Left renal pelvis (tissue), 4 donors: ENCODE measurements at places on chromosomes 11 and 22.

- DNase-seq: no peak
These were observed 73.8 kb upstream of the OPCML start for GRCh38 chr11:133606124-133606523.

GRCh38 chr11:70250876-70251658 lies 19.4 kb upstream of the PPFIA1 start:
- no peak for DNase-seq

GRCh38 chr11:107592813-107593212 lies 1.9 kb downstream of the ELMOD1 start:
- DNase-seq: no peak

- DNase-seq: no peak
These were observed 16.9 kb downstream of the GGTLC2 start for GRCh38 chr22:22661275-22661674.

GRCh38 chr11:130095326-130095725 lies 25.6 kb downstream of the APLP2 start:
- DNase-seq: no peak

DNA sequence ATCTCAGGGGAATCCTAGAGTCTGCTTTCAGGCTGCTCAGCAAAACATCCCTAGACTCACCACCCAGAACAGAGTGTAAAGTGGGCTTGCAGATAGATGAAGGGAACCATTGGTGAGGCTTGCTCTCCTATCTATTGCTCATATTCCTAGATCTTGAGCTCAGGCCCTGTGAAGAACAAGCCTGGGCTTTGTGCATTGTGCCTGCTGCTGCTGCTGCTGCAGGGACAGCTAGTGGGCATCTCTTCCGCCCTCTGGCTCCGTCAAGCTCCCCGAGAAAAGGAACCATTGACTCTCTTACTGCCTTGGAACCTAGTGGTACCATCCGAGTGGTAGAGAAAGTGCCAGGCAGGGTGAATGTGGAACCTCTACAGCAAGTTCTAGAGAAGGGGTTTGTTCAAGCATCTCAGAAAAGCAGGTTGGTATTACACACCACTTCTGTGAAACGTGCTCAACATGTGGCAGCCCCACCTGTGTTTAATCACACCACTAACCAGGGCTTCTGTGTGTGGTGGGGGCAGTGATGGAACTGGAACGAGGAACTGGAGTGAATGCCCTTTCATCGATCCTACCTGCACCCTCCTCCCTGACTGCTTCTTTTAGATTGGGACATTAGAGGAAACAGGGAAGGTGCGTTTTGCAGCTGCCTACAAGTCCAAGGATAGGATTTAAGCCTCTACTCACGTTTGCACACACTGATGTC lies 4.4 kb downstream of the BACE1-AS start:
- DNase-seq: no peak

- no peak for DNase-seq
These were observed 50.8 kb upstream of the SLC36A4 start for GRCh38 chr11:93248602-93249001.

DNA sequence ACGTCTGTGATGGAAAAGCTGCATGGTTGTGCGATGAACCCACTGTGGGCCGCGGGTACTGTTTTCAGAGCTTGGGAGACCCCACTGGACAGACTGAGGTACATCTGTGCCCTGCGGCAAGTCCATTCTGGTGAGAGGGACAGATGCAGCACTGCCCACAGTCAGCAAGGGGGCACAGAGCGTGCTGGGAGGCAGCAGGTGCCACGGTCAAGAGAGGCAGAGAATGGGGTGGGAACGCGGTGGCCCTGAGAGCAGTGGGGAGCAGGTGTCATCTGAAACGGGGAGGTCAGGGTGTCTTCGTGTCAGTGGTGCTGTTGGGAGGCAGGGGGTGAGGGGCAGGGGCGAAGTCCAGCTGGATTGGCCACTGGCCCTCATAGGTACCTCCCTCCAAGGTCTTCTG lies 32.0 kb downstream of the TBC1D22A start:
- DNase-seq: no peak

DNA sequence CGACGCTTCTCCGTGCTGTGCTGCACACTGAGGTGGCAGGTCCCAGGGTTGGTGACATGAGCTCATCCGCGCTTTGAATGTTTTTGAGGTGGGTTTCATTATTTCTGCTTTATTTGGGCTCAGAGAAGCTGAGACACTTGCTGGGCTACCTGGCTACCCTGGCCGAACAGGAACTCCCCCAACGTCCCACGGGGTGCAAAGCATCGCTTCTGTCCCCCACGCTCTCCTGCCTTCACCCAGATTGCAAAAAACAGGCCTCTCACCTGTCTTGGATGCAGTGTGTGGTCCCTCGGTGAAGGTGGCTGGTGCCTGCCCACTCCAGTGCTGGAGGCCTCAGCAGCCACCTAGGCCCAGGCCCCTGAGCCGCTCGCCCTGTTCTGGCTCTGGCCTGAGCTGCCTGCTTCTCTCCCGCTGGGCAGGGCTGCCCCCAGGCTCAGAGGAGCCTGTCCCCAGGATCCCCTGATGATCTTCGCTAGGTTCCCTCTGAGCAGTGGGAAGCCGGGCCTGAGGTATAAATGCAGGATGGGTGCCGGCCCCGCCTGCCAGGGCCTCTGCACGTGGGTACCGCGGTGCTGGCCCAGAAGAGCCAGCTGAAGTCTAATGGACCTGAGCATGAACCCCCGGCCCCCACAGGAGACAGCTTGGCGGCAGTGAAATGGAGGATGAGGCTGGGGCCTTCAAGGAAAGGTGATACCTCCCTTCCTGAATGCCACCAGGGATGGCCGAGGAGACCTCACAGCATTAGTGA lies 15.8 kb upstream of the MRGPRD start:
- DNase-seq: no peak

DNA sequence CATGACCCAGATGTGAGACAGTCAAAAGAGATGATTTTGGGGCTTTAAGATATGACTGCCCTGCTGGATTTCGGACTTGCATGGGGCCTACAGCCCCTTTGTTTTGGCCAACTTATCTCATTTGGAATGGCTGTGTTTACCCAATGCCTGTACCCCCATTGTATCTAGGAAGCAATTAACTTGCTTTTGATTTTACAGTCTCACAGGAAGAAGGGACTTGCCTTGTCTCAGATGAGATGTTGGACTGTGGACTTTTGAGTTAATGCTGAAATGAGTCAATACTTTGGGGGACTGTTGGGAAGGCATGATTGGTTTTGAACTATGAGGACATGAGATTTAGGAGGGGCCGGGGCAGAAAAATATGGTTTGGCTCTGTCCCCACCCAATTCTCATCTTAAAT lies 88.4 kb downstream of the RSF1 start:
- DNase-seq: no peak

DNA sequence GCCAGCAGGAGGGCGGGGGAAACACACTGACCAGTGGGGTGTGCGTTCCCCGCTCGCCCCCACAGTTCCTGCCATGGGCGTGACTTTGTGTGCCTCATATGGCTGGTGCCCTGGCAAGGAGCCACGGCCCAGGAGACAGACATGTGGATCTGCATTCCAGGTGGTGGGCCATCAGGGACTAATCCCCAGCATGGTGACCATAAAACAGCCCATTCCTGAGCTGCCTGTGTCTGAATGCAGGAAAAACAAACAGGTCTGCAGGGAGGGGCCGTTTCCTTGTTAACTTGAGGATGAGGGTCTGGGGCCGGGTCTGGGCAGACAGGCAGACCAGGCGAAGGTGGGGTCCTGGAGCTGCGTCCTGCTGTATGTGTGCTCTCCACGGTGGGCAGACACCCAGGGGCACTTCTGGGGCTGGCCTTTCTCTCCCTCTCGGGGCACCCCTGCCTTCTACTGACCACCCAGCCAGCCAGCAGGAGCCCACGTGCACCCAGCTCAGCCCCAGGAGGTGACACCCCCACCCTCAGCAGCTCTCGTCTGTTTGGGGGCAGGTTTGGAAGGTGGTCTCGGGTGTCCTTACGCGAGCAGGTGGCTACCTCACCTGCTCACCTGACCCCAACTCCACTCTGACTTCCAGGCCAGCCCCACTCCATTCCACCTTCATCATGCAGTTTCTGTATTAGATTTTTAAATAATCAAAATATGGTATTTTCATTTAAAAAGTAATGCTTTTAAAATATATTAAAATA lies 120.3 kb downstream of the KCNQ1OT1 start:
- DNase-seq: no peak

GRCh38 chr11:126930091-126930841 lies 70.3 kb downstream of the KIRREL3 start:
- peak; percentile 3 for DNase-seq

- no peak for DNase-seq
These were observed 731.5 kb downstream of the NTM start for GRCh38 chr11:132101881-132102280.

DNA sequence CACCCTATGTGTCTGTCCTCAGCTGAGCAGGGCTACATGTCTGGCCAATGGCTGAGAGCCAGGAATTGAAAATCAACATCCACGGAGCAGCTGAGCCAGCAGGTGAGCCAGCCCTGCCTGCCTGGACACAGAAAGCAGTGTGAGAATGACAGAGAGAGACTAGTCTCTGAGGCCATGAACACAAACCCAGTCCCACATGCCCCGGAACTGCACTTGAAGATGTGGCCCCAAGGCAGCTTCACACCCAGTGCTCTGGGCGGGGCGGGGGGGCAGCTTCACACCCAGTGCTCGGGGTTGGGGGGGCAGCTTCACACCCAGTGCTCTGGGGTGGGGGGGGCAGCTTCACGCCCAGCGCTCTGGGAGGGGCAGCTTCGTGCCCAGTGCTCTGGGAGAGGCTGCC lies 37.6 kb downstream of the TRMU start:
- DNase-seq: no peak

DNA sequence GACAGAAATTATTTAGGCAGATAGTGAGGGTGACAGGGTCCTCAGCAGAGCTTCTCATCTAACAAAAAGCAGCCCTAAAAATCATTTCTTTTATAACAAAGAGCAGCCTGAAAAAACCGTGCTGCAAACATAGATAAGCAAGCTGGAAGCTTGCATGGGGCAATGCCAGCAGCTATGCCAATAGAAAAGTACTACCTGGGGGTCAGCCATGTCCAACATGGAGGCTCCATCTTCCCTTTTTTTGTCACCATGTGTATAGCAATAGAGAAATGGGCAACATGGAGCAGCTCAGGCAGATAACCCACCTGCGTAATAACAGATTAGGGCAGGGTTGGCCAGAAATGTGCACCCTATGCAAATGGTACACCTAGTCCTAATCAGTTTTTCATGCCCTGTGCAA lies 57.4 kb upstream of the IGLL5 start:
- DNase-seq: no peak

- DNase-seq: no peak
These were observed 360.3 kb upstream of the PDGFD start for GRCh38 chr11:104524254-104524653.

DNA sequence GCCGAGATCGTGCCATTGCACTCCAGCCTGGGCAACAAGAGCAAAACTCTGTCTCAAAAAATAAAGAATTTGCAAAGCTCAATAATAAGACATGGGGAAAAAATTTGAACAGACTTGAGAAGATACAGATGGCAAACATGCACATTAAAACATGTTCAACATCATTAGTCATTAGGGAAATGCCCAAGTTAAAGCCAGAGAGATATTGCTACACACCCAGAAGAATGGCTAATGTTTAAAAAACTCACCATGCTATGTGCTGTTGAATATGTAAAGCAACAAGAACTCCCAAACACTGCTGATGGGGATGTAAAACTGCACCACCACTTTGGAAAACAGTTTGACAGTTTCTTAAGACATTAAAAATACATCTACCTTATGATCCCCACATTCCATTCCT lies 12.6 kb downstream of the LRRC75B start:
- no peak for DNase-seq

GRCh38 chr11:128528294-128528693 lies 59.1 kb downstream of the ETS1 start:
- DNase-seq: no peak

DNA sequence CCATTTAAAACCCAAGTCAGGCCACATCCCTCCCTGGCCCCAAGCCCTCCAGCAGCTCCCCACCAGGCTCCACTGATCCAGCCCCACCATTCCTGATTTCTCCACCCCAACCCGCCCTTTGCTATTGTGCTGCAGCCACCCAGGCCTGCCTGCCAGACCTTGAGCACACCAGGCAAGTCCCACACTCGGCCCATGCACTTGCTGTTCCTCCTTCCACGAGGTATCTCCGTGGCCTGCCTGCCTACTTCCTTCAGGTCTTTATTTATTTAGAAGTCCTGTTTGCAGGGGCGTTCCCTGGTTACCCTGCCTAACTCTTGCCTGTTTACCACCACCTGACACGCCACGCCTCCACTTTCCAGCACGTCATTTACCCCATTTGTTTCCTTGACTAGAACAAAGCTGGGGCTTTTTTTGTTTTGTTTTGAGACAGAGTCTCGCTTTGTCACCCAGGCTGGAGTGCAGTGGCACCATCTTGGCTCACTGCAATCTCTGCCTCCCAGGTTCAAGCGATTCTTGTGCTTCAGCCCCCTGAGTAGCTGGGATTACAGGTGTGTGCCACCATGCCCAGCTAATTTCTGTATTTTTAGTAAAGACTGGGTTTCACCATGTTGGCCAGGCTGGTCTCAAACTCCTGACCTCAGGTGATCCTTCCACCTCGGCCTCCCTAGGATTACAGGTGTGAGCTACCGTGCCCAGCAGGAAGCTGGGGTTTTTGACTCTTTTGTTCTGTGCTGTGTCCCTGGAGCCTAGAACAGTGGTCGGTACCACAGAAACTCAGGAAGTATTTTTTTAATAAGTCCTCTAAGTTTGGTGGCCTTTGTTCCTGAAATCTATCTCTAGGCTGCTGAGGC lies 6.7 kb downstream of the CENPM start:
- no peak for DNase-seq

DNA sequence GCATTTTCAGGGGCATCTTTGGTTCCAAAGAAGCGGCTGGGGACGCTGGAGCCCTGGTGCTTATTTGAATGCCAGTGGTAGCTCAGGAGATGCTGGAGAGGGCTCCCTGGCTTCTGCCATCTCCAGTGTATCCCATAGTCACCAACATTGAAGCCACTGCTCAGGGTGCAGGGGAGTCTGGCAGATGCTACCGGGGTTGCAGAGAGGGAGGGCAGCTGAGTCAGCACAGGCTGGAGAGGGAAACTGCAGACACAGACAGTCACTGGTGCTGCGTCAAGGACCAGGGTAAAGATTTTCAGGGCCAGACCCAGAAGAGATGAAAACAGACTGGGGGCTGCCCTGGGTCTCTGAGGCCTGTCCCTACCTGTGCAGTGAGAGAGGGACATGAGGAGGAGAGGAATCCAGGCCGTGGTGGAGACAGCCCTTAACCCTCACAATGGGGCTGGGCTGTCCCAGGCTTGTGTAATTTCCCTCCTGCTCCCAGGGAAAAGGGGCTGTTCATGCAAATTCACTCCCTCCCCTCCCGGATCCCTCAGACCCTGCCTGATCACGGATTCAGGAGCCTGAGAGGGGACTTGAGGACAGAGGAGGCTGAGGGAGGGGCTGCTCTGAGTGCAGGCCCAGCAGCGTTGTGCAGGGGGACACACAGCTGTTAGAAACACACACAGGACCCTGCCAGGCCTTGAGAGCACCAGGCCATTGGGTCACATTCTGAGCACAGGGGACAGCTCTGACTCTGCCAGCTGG lies 126.9 kb upstream of the GRK3 start:
- DNase-seq: no peak

DNA sequence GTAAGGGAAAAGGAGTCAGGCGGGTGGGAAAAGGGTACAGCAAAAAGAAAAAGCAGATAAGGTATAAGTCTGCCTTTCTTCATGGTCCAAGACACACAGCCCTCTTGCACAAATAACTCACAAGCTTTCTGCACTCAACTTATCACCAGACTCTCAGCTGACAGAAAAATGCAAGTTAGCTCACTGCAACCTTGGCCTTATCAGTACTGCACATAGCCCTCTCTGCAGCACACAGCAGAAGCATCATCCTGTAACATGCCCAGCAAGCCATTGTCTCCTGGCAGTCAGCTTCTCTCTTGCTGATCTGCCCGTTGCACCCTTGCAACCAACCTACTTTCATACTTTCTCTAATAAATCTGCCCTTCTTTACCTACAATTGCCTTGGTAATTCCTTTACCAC lies 5.8 kb downstream of the ZBTB44 start:
- DNase-seq: no peak

GRCh38 chr22:24400034-24400725 lies 27.2 kb upstream of the ADORA2A start:
- no peak for DNase-seq
